Activated CD4-positive, alpha-beta T cell treated with anti-CD3 and anti-CD28 coated beads, Interleukin-10, Interleukin-2, amounts not matched to agents 100 ng/mL and 50 ng/mL, durations not matched to agents 16 hours and 8 hours (primary cell): ENCODE measurements at places on chromosomes 1 and 21.

DNA sequence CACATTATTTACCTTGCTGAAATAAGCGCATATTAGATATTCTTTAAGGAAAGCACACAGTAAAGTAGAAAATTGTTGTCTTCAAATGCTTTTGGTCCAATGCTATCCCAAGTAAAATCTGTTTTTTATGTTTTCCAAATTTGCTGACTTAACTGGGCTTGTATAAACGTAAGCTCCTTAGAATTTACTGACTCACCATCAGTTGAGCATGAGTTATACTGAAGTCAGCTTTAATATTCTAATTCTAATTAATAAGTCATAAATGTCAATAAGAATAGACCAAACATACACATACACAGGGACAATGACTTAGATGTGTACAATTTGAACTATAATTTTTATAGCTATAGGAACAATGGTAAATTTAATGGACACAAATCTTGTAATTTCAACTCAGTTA, 319.2 kb downstream of the TPR start:
- DNase-seq, result no peak

DNA sequence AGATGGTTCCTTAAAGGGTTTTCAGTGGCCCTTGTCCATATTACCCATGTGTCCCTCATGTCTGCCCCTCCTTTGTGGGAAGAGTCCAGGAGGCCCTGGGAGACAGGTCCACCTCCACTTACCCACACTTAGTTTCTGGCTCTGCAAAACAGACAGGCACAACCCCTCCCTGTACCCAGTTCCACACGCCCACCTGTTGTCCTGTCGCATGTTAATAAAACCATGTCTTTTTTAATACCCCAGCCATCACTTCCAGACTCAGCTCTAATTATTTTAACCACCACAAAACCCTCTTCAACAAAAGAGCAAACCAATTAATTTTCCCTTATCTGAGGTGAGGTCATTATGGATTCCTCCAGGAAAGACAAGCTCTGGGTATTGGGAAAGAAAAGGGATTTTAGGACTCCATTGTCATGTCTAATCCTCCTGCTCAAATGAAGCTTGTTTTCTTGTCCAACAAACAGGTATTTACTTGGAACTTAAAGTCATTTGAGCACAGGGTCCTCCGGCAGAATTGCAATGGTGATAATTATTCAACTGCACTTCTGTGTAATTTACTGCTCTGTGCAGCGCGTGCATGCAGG, 68.9 kb downstream of the CCDC185 start:
- no peak for DNase-seq

- DNase-seq, result no peak
Measured at GRCh38 chr21:27817902-27818623, 851.2 kb upstream of the ADAMTS5 start.

- peak; percentile 62 for DNase-seq
Measured at GRCh38 chr1:111476761-111477309, 3.1 kb downstream of the C1orf162 start.

DNA sequence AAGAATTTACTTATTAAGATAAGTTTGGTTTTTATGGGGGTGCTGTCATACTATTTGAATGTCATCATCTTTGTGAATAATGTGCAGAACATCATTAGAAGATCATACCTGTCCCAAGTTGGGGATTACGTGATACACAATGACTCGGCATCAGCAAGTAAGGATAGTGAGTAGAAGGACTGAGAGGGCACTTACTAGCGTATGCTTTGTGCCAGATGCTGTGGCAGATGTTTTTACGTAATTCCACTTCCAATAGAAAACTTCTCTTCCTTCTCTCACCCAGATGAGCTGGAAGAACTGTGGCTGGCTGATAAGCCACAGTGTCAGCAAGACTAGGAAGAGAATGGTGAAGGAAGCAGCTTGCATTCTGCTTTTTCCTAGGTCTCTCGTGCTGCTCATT, 28.1 kb upstream of the TGFB2 start:
- no peak for DNase-seq

GRCh38 chr1:176857632-176858031, 306.9 kb downstream of the ASTN1 start:
- DNase-seq, result no peak

- DNase-seq, result no peak
Measured at GRCh38 chr1:213600879-213601278, 386.9 kb upstream of the PROX1 start.

DNA sequence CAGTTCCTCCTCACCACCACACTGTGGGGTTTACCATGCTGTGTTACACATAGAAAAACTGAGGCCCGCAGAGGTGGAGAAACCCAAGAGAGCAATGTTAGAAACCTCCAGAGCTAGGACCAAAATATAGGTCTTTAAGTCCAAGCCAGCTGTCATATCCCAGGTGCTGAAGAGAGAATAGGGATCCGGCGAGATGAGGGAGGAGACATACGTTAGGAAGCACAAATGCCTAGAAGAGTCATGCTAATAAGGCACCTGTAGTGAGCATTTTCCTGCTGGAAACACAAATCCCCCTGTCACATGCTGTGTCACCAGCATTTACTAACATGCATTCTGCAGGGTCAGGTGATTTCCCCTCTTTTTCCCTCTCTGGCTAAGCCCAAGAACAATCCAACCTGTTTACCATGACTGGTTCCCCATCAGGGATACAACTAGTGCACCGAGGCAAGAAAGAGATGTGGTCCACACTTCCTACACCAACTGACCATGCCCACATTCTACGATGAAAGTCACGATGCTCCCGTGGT, 168.6 kb upstream of the CAMK1G start:
- DNase-seq, result no peak

DNA sequence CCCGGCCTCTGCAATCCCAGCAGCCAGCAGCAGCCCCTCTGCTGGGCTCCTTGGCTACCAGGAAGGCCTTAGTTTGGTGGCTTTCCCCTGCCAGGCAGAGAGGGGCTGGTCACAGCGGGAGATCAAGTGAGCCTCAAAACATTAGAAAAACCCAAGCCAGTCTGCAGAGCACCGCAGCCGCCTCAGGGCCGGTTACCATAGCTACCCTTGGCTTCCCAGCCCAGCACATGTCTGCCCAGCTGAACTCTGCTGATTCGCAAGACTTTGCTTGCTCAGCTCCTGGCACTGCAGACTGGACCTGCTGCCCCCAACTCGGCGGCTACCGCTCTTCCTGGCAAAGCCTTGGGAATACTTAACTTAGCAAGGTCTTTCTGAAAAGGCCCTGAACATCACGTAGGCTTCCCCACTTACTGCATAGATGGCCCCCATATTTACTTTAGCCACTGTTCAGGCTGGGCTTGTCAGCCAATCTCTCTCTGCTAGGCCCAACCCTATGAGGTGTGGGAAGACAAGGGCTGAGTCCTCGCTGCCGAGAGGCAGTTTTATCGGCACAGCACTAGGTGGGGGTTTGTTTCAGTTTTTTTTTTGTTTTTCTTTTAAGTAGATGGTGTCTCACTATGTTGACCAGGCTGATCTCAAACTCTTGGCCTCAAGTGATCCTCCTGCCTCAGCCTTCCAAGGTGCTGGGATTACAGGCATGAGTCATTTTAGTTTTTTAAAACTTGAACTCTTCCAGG, 28.6 kb upstream of the PLEKHG5 start:
- no peak for DNase-seq
